ENCODE measurements at places on chromosomes 11 and 22. TPM values are rescaled to one million over a fixed set of nuclear protein-coding genes. Genes with fewer than 3 reads are reported as not detected.

The PHOX2A gene
- total RNA-seq: not detected

The MFRP gene
- total RNA-seq: 0.26 TPM

The TCN2 gene
- total RNA-seq: 38.5 TPM

The CNGA4 gene
- not detected for total RNA-seq

The DGCR6 gene
- total RNA-seq: not detected

The MMP11 gene
- total RNA-seq: 35.8 TPM
